Left lung (tissue), 14 donors: ENCODE measurements at places on chromosomes 16 and 17. TPM values are rescaled to one million over a fixed set of nuclear protein-coding genes. Genes with fewer than 3 reads are reported as not detected.

The CMTM1 gene
- total RNA-seq = 5.7 TPM

The AGRP gene
- 1.5 TPM for total RNA-seq

The PPP1R27 gene
- total RNA-seq = not detected

The TOP2A gene
- total RNA-seq = 18.1 TPM

The NOS2 gene
- 0.70 TPM for total RNA-seq

The C16orf86 gene
- total RNA-seq = 3.6 TPM

GRCh38 chr16:15605839-15606517 is 37.0 kb downstream of the MARF1 start:
- peaks cover 98% of the 10 kb centered on the region for H3K36me3 ChIP-seq
- DNase-seq = no peak
- no peaks in the 10 kb centered on the region for H3K4me1 ChIP-seq
- no peak overlapping the region for H3K27ac ChIP-seq
- H3K27me3 ChIP-seq = no peaks in the 10 kb centered on the region

DNA sequence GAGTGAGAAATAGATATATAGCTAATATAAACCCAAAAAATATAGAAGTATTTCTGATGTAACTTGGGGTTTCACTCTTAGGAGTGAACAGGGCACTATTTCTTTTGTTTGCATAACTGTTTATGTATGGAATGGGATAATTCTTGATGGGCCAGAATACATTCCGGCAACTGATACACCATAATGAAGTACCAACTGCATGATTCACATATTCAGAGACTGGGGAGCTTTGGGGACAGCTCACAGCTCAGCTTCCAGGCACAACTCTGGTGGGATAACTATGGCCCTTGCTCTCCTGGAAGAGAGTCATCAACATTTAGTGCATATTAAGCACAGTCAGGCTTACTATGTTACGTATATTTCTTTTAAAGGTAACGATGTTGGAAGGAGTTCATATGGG is 42.1 kb upstream of the ADCY7 start:
- H3K4me3 ChIP-seq = no peak overlapping the region
- no peak overlapping the region for H3K27ac ChIP-seq
- H3K4me1 ChIP-seq = no peaks in the 10 kb centered on the region
- no peaks in the 10 kb centered on the region for H3K27me3 ChIP-seq
